Activated T-helper 2 cell treated with anti-CD3 and anti-CD28 coated beads, Interferon-gamma antibody, Interleukin-2, Interleukin-4, amounts not matched to agents 10 μg/mL and 5 μg/mL and 100 μg/mL, durations not matched to agents 14 hours and 24 hours and 36 hours (primary cell): ENCODE measurements at places on chromosomes 1 and 21. TPM values are rescaled to one million over a fixed set of nuclear protein-coding genes. Genes with fewer than 3 reads are reported as not detected.
A peak's percentile ranks its signal among the peaks of the same experiment; 100 is the strongest.

The NTMT2 gene
- total RNA-seq = not detected in 2 replicates

- H3K27me3 ChIP-seq = no peaks in the 10 kb centered on the region
- no peak for DNase-seq
- H3K4me3 ChIP-seq = no peak overlapping the region
Measured at GRCh38 chr21:18894387-18894786, 490.8 kb upstream of the TMPRSS15 start.

- DNase-seq = peak; percentile 12
- no peaks in the 10 kb centered on the region for H3K36me3 ChIP-seq
- H3K27me3 ChIP-seq = no peaks in the 10 kb centered on the region
Measured at GRCh38 chr21:39867198-39867650, at the start of gene PCP4. Gene PCP4, plus strand, starts transcription at chr21:39867438. Its CDS starts 64 bp downstream, at chr21:39867502.

- H3K4me1 ChIP-seq = peaks cover 16% of the 10 kb centered on the region
- DNase-seq = no peak
- no peak overlapping the region for H3K27ac ChIP-seq
- no peaks in the 10 kb centered on the region for H3K27me3 ChIP-seq
- no peak overlapping the region for H3K4me3 ChIP-seq
- H3K36me3 ChIP-seq = peaks cover 31% of the 10 kb centered on the region
Measured at GRCh38 chr1:230650300-230650699, 8.0 kb downstream of the COG2 start.

GRCh38 chr21:31132574-31133242 lies 94.4 kb upstream of the KRTAP19-8 start:
- no peaks in the 10 kb centered on the region for H3K27me3 ChIP-seq
- peaks cover 72% of the 10 kb centered on the region for H3K4me1 ChIP-seq
- peak; percentile 69 for DNase-seq
- peak overlapping the region; percentile 70 for H3K4me3 ChIP-seq
- H3K27ac ChIP-seq = peak overlapping the region; percentile 98

DNA sequence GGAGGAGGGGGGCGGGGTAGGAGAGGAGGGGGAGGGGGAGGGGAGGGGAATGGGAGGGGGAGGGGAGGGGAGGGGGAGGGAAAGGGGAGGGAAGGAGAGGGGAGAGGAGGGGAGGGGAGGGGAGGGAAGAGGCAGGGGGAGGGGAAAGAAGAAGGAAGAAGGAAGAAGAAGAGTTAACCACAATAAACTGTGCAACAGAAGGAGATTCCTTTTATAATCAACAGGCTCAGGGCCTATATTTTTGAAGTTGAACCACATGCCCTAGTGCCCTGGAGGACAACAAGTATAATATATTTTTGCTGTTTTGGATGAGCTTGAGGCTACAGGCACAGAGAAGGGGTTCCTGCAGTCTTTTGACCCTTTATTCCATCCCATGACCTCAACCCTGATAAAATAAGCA lies 228.2 kb upstream of the IRF2BP2 start:
- H3K4me3 ChIP-seq = no peak overlapping the region
- H3K36me3 ChIP-seq = peaks cover 2% of the 10 kb centered on the region
- H3K4me1 ChIP-seq = peaks cover 66% of the 10 kb centered on the region
- DNase-seq = no peak
- peak overlapping the region; percentile 3 for H3K27ac ChIP-seq

GRCh38 chr1:200659269-200659668 lies 10.4 kb downstream of the DDX59 start:
- no peaks in the 10 kb centered on the region for H3K27me3 ChIP-seq
- no peak overlapping the region for H3K4me3 ChIP-seq
- H3K27ac ChIP-seq = no peak overlapping the region
- no peak for DNase-seq
- peaks cover 77% of the 10 kb centered on the region for H3K36me3 ChIP-seq

- H3K27ac ChIP-seq = no peak overlapping the region
- no peak for DNase-seq
- no peaks in the 10 kb centered on the region for H3K4me1 ChIP-seq
- no peak overlapping the region for H3K4me3 ChIP-seq
Measured at GRCh38 chr1:64047549-64047996, 155.8 kb upstream of the UBE2U start.

DNA sequence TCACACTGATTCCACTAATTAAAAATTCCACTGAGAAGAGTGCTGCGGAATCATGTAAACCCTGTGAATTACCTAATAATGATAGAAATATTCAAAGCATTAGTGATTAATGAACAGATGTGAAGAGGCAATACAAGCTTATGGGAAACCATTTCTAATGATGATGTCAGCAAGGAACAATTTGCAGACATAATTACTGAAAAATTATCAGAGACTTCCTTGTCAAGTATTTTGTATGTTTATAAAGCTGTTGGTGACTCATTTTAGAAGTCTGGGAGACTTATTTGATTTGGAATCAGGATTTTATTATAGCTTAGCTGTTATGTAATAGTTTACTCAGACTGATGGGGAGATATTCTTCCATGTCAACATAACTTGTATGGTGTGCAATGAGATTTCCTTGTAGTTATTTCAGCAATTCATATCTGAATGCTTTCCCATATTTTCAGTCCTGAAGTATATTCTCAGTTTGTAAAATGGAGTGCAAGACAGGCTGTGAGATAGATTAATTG lies 135.5 kb downstream of the TGFB2 start:
- no peaks in the 10 kb centered on the region for H3K36me3 ChIP-seq
- DNase-seq = no peak
- H3K4me3 ChIP-seq = no peak overlapping the region
- no peak overlapping the region for H3K27ac ChIP-seq
- no peaks in the 10 kb centered on the region for H3K4me1 ChIP-seq

GRCh38 chr1:175504875-175505555 lies 238.4 kb downstream of the TNR start:
- no peak overlapping the region for H3K27ac ChIP-seq
- peaks cover 10% of the 10 kb centered on the region for H3K27me3 ChIP-seq
- H3K4me1 ChIP-seq = no peaks in the 10 kb centered on the region
- DNase-seq = no peak
- H3K4me3 ChIP-seq = no peak overlapping the region

The NUP210L gene
- 0.05 and 0.07 TPM in 2 replicates for total RNA-seq

The BRINP3 gene
- total RNA-seq = not detected in 2 replicates

DNA sequence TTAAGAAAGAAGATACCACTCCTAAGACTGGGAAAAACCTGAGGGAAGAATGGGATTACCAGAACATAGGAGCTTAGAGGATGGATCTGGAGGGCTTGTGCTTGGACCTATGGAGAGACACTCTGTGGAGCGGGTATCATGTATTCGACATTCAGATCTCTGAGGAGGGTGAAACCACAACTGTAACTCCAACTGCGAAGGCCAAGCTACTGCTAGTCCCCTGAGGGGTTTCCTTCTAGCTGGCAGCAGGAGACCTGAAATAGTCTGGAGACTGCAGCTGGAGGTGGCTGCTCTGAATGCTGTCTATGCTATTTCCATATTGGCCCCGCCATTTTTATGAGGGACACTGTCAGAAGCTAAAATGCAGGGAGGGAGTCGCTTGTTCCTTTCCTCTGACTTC lies 462.3 kb downstream of the PTPRC start:
- no peak for DNase-seq
- no peak overlapping the region for H3K4me3 ChIP-seq
- peaks cover 15% of the 10 kb centered on the region for H3K36me3 ChIP-seq
- no peaks in the 10 kb centered on the region for H3K27me3 ChIP-seq
- H3K4me1 ChIP-seq = peaks cover 15% of the 10 kb centered on the region

The OR2L2 gene
- 0.05 and 0.11 TPM in 2 replicates for total RNA-seq

GRCh38 chr1:99707535-99708142 lies 58.8 kb downstream of the FRRS1 start:
- no peak overlapping the region for H3K27ac ChIP-seq
- H3K4me3 ChIP-seq = no peak overlapping the region
- peak; percentile 37 for DNase-seq
- peaks cover 6% of the 10 kb centered on the region for H3K4me1 ChIP-seq
- no peaks in the 10 kb centered on the region for H3K27me3 ChIP-seq

The ANGPTL3 gene
- total RNA-seq = not detected in 2 replicates

DNA sequence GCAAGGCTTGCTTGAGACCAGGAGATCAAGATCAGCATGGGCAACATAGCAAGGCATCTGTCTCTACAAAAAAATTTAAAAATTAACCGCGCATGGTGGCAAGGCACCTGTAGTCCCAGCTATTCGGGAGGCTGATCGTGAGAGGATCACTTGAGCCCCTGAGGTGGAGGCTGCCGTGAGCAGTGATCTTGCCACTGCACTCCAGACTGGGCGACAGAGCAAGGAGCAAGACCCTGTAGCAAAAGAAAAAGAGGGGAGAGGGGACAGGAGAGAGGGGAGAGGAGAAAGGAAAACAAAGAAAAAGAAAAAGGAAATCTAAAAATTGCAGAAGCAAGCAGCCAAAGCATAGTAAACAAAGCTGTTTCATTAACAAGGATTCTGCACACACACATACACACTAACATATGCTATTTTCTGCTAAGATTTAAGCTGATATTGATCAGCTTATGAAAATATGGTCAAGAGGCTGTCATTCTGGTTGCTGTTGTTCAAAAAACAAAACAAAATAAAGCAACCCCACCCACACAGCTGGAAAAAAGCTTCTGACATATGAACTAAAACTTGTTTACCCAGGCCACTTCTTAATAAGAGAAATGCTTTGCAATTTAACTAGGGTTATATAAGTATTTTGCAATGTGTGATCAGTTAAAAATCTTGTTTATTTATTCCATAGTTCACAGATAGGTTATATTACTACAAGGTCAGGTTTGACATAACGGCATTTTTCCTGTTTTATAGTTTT lies 1.8 kb downstream of the ARNT start:
- H3K27me3 ChIP-seq = no peaks in the 10 kb centered on the region
- H3K27ac ChIP-seq = peak overlapping the region; percentile 73
- peaks cover 34% of the 10 kb centered on the region for H3K36me3 ChIP-seq
- peaks cover 27% of the 10 kb centered on the region for H3K4me1 ChIP-seq
- peak overlapping the region; percentile 95 for H3K4me3 ChIP-seq

The LCE1D gene
- total RNA-seq = not detected in 2 replicates

The TMEM240 gene
- total RNA-seq = 0.25 and 0.48 TPM in 2 replicates

The FOXD2 gene
- 0.11 and 0.18 TPM in 2 replicates for total RNA-seq

The KRTAP13-2 gene
- total RNA-seq = not detected in 2 replicates

DNA sequence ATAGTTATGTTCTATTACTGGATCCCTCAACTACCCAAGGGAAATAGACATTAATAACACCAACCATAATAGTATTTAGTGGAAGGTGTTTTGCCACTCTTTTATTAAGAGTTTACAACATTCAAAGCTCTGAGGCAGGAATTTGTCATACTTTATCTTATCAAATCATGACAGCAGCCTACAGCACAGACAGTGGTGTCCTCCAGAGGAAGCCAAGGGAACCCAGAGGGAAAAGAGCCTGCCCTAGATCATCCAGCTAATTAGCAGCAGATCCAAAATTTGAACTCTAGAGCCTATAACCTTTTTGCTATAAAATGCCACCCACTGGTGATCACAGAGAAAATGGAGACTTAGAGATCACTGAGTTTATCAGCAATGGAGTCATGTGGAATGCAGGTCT lies 18.2 kb downstream of the VAV3 start:
- H3K27ac ChIP-seq = no peak overlapping the region
- DNase-seq = no peak
- H3K4me3 ChIP-seq = no peak overlapping the region
- no peaks in the 10 kb centered on the region for H3K36me3 ChIP-seq

The TOMM40L gene
- total RNA-seq = 22.7 and 24.9 TPM in 2 replicates
